HepG2 (cell line): ENCODE measurements at places on chromosomes 11 and 22. TPM values are rescaled to one million over a fixed set of nuclear protein-coding genes. Genes with fewer than 3 reads are reported as not detected.

Gene IL10RA
- not detected in 2 replicates for total RNA-seq

Gene OR51B2
- total RNA-seq: not detected in 2 replicates

Gene YPEL4
- total RNA-seq: not detected in 2 replicates

Gene GSTT2B
- total RNA-seq: 0.53 and 1.5 TPM in 2 replicates

Gene SCGB1A1
- not detected in 2 replicates for total RNA-seq

Gene C11orf87
- not detected in 2 replicates for total RNA-seq

Gene MUC15
- 2.8 and 4.5 TPM in 2 replicates for total RNA-seq

Gene GVQW3
- total RNA-seq: 2.9 and 5.6 TPM in 2 replicates

Gene FAM180B
- 0.40 and 0.42 TPM in 2 replicates for total RNA-seq

Gene INPP5J
- total RNA-seq: 0.15 and 0.24 TPM in 2 replicates

Gene ARHGAP20
- total RNA-seq: not detected in 2 replicates

Gene C22orf31
- not detected in 2 replicates for total RNA-seq

Gene SNX32
- total RNA-seq: 0.09 TPM in 1 of 2 replicates, not detected in the other

Gene TMEM121B
- total RNA-seq: not detected in 2 replicates

Gene ASRGL1
- 50.8 and 56.4 TPM in 2 replicates for total RNA-seq

Gene RFPL1
- total RNA-seq: not detected in 2 replicates

Gene KIF18A
- 14.4 and 22.8 TPM in 2 replicates for total RNA-seq

Gene TRIM48
- total RNA-seq: not detected in 2 replicates

Gene OR52H1
- total RNA-seq: not detected in 2 replicates

Gene TESMIN
- 0.15 and 0.60 TPM in 2 replicates for total RNA-seq

Gene UPK2
- total RNA-seq: not detected in 2 replicates

Gene NLRP6
- total RNA-seq: not detected in 2 replicates

Gene DBX1
- total RNA-seq: not detected in 2 replicates

Gene VPREB3
- not detected in 2 replicates for total RNA-seq

Gene RBM4B
- 25.6 and 25.8 TPM in 2 replicates for total RNA-seq

Gene SEPTIN5
- not detected in 2 replicates for total RNA-seq

Gene MYO18B
- 0.04 TPM in 1 of 2 replicates, not detected in the other for total RNA-seq

Gene ZDHHC8
- total RNA-seq: 2.2 and 7.5 TPM in 2 replicates

Gene CDCA5
- 50.6 and 63.1 TPM in 2 replicates for total RNA-seq

Gene HTR3A
- not detected in 2 replicates for total RNA-seq

Gene GLYATL1
- 0.17 TPM in 1 of 2 replicates, not detected in the other for total RNA-seq

Gene KCNJ5
- not detected in 2 replicates for total RNA-seq

Gene SLC17A6
- total RNA-seq: not detected in 2 replicates

Gene MS4A12
- total RNA-seq: not detected in 2 replicates
